ENCODE measurements at places on chromosomes 7 and 10.
A peak's percentile ranks its signal among the peaks of the same experiment; 100 is the strongest.

GRCh38 chr10:43371418-43371817 lies at the start of gene FXYD4:
Gene FXYD4 (plus strand): TSS chr10:43371636. CDS start chr10:43373747, 2,111 bp downstream.
- DNase-seq: no peak

DNA sequence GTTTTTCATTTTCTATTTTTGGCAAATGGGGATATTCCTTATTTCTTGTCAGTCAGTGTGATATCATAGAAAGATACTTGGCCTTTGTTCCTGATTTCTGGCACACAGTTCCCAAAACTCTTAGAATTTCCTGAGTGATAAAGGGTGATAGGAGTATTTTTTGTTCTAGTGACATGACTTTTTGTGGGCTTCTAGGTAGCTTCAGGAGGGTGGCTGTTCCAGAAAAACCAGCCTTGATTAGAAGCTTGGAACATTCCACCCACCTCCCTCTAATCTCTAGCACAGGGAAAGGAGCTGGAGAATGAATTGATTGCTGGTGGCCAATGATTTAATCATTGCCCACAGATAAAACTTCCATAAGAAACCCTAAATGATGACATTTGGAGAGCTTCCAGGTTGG lies 17.2 kb upstream of the BPGM start:
- DNase-seq: no peak

DNA sequence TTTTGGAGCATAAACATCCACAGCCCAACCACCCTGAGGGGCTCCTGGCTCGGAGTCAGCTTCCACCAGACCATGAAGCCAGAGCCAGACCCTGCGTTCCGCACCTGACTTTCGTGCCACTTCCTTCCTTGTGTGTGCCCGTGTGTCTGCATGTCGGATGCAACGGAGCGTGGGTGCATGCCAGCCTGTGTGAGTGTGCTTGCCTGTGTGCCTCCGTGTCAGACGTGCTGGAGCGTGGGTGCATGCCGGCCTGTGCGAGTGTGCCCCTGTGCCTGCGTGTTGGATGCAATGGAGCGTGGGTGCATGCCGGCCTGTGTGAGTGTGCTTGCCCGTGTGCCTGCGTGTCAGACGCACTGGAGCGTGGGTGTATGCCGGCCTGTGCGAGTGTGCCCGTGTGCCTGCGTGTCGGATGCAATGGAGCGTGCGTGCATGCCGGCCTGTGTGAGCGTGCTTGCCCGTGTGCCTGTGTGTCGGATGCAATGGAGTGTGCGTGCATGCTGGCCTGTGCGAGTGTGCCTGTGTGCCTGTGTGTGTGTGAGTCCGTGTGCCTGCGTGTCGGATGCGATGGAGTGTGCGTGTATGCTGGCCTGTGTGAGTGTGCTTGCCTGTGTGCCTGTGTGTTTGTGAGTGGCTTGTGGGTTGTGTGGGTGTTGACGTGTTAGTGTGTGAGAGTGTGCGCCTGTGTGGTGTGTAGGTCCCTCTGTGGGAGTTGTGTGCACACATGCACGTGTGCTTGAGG lies 28.1 kb upstream of the KNDC1 start:
- DNase-seq: no peak

GRCh38 chr7:143012409-143012808 lies 14.5 kb downstream of the OR9A2 start:
- no peak for DNase-seq

DNA sequence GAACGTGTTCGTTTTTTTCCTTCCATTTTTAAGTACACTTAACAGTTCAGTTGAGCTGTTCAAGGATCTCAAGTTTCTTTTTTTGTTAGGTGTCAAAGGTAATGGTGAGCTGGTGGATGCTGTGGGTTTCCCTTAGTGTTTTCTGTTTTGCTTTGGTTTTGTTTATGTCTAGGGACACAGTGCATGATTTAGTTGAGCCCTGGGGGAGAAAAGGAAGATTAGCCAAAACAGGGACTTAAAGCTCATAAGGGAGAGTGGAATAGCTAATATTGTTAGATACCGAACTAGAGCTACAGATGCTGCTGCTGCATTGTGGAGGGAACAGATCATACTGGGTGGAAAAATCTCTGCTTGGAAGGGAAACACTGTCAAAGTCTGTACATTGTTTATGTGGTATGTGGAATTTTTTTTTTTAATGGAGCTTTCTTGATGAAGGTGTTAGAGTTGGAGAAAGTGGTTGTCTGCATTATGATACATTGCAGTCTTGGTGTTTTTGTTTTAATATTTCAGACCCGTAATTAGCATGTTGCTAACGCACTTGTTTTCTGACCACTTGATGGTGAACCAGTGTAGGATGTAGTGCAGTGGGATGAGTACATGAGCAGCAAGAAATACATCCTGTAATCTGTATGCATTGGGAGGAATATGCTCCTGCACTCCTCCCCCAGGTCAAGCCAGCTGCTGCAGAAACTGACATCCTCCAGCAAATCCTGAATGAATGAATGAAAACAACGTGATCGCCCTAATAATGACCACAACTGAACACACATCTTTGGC lies 2.1 kb downstream of the GLCCI1 start:
- no peak for DNase-seq

DNA sequence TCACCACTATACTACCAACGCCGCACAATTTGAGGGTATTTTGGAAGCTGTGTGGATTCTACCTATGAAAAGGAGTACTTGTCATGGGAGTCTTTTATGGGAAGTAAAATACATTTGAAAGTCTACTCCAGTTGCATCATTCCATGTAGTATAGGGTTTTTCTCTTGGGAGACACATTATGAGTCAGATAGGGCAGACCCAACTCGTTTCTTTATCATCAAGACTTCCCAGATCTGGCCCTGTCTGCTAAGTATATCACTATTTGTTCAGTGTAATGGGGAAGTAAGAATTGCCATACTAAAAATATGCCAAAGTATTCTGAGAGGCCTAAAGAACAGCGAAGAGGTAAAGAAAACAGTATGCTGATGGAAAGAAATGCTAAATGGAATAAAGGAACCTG lies 144.2 kb downstream of the SPAG6 start:
- DNase-seq: peak; percentile 91

DNA sequence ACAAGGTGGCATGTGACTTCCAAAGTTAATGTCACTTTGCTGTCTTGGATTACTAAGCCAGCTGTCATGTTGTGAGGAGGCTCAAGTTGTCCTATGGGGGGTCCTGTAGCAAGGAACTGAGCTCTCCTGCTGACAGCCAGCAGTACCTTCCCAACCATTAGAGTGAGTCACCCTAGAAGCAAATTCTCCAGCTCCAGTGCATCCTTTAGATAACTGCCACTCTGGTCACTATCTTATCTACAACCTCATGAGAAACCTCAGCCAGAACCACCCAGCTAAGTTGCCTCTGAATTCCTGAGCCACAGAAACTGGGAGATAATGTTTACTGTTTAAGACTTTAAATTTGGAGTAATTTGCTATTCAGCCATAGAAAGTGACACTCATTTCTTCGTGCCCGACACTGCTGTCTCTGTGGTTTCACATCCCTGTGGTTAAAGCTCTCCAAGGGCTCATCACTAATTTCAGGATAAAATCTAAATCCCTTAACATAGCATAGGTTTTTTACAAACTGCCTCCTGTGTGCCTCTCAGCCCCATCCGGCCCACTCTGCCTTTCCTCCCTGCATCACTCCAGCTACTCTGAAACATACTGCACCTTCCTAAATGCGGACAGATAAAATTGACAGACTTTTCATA lies 83.5 kb downstream of the PRR15 start:
- no peak for DNase-seq

DNA sequence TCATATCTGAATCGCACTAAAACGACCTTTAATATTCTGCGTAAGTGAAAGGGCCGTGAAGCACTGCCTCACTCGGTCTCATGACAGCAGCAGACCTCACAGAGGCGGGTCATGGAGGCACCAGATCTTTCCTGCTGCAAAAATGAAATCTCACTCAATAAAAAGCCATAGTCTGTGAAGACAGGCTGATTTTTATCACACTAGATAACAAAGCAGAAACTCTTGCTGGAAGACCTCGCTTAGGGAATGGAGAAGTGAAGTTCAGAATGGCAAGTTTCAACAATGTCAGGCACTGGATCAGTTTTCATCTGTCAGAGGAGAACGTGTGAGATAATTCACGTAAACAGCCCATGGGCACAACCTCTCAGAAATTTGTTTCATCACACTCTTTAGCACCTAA lies 8.0 kb downstream of the SEPHS1 start:
- no peak for DNase-seq

- peak; percentile 24 for DNase-seq
These were observed 86.5 kb downstream of the HERC4 start for GRCh38 chr10:67988606-67989005.

DNA sequence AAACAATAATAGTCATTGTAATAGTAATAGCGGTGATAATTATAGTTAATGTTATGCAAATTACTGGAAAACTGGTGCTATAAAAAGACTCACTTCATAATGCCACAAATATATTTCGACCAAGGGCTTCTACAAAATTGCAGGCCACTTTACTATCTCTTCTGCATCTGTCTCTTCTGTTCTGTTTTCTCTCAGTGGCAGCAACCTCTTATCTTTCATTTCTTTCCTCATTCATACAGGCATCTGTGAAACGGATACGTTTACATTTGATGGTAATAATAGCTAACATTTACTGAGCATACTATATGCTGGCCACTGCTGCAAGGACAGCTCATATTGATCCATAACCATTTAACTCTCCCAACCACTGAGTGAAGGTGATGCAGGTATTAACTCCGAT lies 537.4 kb upstream of the PFKP start:
- DNase-seq: no peak

Measured in inflammatory macrophage treated with lipopolysaccharide for 4 hours (primary cell).